ENCODE measurements at places on chromosomes 13 and 19.
A peak's percentile ranks its signal among the peaks of the same experiment; 100 is the strongest.

- no peak for DNase-seq
Observed at GRCh38 chr13:99922631-99923404, 48.7 kb downstream of the ZIC5 start.

DNA sequence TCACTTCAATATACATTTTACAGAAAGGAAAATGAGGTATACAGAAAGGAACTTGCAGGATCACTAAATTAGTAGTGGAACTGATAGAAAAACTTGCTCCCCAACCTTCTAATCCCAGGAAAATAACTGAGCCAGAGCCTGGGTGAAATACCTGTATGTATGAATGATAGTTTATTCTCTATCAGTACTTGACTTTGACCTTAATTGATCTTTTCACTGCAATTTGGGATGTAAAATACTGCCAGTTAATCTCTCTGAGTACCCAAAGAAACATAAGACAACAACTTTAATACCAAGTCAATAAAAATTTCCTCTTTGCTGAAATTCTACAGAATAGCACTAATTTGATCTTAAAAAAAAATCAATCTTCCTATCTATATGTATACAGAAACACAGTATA, 33.3 kb downstream of the KATNAL1 start:
- no peak for DNase-seq

DNA sequence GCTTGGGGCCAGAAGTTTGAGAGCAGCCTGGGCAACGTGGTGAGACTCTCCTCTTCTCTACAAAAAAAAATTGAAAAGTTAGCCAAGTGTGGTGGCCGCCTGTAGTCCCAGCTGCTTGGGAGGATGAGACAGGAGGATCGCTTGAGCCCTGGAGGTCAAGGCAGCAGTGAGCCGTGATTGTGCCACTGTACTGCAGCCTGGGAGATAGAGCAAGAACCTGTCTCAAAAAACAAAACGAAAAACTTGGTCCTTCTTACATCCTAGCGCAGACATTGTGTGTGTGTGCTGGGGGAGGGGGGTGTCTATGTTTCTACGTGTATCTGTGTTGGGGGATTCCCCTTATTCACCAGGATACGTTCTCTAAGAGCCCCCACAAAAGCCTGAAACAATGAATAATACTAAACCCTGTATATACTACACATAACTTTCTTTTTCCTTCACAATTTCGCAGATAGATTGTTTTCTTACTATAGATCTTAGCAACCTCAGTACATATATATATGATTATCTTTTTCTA, 7.9 kb downstream of the AXL start:
- DNase-seq = no peak

- DNase-seq = no peak
Observed at GRCh38 chr13:66809485-66809884, 420.7 kb downstream of the PCDH9 start.

- no peak for DNase-seq
Observed at GRCh38 chr13:58547419-58547818, 915.9 kb downstream of the PCDH17 start.

DNA sequence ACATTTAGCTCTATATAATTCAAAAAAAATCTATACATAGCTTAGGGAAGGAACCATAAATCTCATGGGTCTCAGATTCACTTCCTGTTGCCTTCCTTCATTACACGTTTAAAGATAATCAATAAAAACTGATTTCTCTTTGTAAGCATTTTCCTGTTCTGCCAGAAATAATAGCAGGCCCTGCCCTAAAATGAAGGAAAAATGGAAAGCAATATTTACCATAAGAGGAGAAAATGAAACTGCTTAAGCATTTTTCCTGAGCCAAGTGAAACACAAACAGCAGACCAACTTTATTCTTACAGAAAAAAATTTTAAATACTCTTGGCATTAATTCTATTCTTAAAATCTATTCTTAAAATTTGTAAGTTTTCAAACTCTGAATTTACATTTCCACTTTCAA, 4.0 kb downstream of the LHFPL6 start:
- no peak for DNase-seq

GRCh38 chr13:111111376-111111937, 3.7 kb upstream of the ARHGEF7 start:
- no peak for DNase-seq

DNA sequence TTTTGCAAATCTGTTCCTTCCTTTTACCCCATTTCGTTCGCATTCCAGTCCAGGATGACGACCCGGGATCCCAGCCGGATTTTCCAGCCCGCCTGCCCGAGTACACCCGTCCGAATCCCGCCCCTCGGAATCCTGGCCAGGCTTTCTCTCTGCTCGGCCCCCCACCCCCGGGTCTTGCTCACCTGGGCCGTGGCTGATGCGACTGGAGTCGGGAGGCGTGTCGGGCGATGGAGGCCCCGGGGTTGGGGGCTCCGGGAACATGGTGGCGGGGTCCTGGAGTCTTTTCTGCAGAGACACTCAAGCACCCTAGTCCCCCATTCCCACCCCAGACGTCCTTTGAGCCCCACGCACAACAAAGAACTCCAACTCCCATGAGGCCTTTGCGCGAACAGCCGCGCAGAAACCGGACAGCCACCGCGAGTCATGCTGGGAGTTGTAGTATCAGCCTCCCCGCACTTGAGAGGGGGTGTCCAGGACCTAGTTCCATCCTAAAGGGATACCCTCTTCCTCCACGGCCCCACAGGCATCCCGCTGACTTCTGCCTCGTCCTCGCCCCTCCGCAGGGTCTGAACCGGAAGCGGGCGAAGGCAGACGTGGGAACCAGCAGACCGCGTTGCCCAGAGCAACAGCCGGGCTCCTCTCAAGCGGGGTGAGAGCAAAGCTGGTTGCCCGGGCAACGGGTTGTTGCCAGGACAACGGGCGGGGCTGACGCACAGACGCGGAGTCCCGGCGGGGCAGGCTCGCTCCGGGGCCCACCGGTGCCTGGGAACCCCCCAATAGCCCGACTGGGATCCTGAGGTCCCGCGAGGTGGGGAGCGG, 1.1 kb downstream of the SYT5 start:
- peak; percentile 87 for DNase-seq

- no peak for DNase-seq
Observed at GRCh38 chr19:752652-753517, 2.0 kb downstream of the MISP start.

DNA sequence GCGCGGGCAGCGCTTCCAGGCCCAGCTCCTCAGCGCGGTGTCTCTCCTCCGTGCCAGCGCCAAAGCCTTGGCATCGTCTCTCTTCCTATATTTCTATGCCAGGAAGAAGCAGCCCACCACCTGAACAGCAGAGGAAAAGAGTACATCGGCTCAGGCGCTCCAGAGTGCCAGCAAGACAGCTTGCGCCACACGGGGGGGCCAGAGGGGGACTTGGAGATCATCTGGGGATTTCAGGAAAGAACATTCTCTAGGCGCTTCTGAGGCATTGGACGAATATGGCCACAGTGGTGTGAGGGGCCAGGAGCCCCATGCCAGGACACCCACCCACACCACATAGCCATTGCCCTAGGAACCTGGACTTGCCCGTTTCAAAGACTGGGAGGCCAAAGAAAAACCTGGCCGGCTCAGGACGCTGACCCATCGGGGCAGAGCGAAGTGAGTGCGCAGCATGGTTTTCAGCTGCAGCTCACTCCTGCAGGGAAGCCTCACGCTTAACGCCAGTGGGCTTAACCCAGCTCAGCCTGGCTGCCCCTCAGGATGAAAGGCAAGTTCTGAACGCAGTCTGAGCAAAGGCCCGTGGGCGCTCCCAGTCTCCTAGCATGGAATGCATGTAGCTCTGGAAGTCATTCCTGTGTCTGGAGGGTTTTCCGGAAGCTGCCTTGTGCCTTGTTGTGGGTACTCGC, 62.1 kb downstream of the GGACT start:
- no peak for DNase-seq

- DNase-seq = no peak
Observed at GRCh38 chr19:18126097-18126496, 26.9 kb upstream of the PIK3R2 start.

- DNase-seq = no peak
Observed at GRCh38 chr13:90752070-90752469, 595.4 kb upstream of the MIR17HG start.

All from stimulated activated CD8-positive, alpha-beta memory T cell treated with anti-CD3 and anti-CD28 coated beads, Interleukin-4, amount 100 ng/mL, for 1 hour (primary cell).